Hematopoietic multipotent progenitor cell treated with erythropoietin and hydrocortisone succinate and interleukin-3 and kit ligand, for 8 days (in vitro differentiated cells): ENCODE measurements at places on chromosomes 7 and 10.

- DNase-seq = no peak
Measured at GRCh38 chr7:21616796-21617436, 74.1 kb downstream of the DNAH11 start.

GRCh38 chr10:11406746-11407145 lies 204.7 kb downstream of the USP6NL start:
- DNase-seq = no peak

DNA sequence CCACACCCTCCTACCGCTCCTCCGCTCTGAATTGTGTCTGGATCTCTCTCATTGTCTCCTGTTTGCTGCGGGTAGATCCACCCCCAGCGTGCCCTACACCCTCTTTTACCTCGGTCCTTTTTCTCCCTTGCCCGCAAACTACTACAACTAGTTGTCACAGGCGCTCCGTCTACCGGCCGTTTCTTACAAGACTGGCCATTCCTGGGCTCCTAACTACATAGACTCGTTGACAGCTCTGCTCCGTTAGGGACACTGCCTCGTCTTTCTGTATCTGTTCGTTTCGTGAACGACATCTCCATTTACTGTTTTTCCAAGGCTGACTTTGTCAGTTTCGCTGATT lies 786 bp downstream of the TAF3 start:
- peak; percentile 76 for DNase-seq

GRCh38 chr7:32150589-32150988 lies 80.4 kb upstream of the PDE1C start:
- DNase-seq = no peak

DNA sequence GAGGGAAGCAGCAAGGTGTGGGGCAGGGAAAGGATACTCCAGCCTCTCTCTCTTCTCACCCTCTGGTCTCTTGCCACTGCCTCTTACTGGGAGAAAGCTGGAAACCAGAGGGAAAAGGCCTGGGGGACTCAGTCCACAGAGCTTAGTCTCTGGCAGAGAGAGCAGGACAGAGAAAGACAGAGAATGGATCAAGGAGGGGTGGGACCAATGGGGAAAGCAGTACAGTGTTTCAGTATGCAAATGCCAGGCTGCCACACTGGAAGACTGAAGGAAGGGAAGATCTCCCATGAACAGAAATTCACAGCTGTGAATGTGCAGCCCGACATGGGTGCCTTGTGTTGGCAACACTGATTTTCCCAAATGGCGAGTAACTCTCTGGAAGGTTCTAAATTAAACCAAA lies 40.4 kb downstream of the CREB5 start:
- no peak for DNase-seq

GRCh38 chr7:105985229-105985628 lies 22.2 kb downstream of the CDHR3 start:
- DNase-seq = no peak

GRCh38 chr10:58969576-58969975 lies 206.9 kb upstream of the PHYHIPL start:
- no peak for DNase-seq

DNA sequence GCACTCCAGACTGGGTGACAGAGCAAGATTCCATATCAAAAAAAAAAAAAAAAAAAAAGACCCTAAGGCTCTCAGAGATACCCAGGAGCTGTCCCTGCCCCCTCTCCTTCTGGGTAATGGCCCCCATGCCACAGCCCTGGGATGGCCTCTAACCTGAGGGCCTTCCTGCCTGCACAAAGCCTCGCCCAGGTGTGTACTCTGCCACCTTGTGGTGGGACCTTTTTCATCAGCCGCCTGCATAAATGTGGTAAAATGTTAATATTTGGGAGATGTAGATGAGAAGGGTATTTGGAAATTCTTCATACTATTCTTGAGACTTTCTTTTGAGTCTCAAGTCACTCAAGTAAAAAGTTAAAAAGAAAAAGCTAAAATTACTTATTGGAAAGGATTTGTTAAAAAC lies 46.3 kb upstream of the RNF216 start:
- DNase-seq = peak; percentile 51

- peak; percentile 41 for DNase-seq
Measured at GRCh38 chr10:86261941-86262687, 104.5 kb downstream of the GRID1 start.

- DNase-seq = no peak
Measured at GRCh38 chr10:6247041-6247712, 44.4 kb downstream of the PFKFB3 start.

GRCh38 chr10:78028438-78029268 lies 662 bp downstream of the POLR3A start:
- DNase-seq = peak; percentile 19

- no peak for DNase-seq
Measured at GRCh38 chr10:47165168-47165710, 134.8 kb upstream of the GDF10 start.

DNA sequence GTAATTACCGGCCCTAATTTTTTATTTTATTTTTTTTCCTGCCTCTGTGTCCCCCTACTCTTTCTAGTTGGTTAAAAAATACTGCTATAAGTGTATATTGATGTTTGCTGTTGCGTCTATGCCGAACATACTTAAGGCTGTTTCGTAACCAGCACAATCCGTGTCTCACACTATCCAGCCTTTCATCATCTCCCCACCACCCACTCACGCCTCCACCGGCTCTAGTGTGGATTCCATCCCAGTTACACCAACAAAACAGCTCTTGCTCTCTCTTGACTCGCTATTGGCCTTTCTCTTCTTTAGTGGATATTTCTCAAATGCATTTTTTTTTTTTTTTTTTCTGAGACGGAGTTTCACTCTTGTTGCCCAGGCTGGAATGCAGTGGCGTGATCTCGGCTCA lies 70.1 kb upstream of the CAMK1D start:
- DNase-seq = no peak

GRCh38 chr7:125444864-125445263 lies 515.2 kb upstream of the POT1 start:
- DNase-seq = no peak

DNA sequence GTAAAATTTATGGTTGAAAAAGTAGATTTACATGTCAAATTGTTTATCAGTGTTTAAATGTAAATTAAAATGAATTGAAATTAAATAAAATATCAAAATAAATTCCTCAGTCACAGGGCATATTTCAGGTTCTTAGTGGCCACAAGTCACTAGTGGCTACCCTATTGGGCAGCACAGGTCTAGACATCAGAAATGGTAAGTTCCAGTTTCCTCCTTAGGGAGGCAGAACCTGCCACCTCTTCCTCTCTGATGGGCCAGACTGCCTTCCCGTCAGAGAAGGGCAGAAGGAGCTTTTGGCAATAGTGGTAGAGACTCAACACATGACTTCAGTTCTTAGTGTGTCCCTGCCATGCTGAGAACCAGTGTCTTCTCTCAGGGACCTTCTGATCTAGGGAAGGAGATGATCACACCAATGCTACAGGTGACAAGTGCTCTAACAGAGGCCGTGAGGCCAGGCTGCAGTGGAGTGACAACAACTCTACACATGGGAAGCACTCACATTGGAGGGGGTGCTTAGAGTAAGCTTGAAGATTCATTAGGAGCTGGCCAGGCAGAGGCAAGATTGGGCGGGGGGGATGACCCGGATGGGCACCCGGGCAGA lies 14.4 kb upstream of the PCBD1 start:
- DNase-seq = no peak

DNA sequence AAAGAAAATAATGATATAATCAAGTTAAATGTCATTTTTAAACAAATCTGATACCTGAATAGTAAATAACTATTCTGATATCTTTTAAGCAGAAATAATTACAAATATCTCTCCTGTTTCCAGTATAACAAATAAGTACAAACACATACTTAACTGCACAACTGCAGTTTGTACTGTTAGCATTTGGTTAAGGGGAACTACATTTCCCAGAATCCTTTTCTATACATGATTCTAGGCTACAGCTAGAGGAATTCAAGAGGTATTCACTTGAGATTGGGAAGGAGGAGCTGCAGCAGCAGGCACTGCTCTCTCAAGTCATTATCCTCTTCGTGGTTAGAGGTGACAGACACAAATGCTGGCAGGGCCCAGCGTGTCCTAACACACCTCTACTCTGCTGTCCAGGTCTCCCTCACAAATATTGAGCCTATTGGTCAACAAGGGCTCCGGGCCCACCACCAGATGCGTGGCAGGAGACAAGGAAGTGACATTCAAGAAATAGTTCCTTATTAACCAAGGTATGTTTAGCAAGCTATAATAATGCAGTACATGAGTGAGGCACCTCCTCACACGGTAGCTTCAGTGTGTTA lies 255.1 kb upstream of the MKLN1 start:
- peak; percentile 48 for DNase-seq

DNA sequence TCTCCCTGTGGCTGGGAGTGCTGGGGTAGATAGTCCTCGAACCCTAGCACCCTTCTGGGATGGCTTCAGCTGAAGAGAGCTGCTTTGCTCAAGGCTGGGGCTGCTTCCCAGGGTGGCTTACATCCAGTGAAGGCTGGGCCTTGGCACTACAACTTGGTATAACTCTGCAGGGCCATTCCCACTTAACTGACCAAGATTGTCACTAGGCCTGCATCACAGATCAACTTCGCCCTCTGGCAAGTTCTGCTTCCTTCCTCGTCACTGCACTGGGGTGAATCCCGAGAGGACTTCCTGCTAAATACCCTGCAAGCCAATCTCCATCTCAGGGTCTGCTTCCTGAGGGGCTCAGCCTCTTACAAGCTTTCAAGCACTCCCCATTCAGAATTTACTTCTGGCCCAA lies 195.2 kb downstream of the DOCK4 start:
- no peak for DNase-seq

DNA sequence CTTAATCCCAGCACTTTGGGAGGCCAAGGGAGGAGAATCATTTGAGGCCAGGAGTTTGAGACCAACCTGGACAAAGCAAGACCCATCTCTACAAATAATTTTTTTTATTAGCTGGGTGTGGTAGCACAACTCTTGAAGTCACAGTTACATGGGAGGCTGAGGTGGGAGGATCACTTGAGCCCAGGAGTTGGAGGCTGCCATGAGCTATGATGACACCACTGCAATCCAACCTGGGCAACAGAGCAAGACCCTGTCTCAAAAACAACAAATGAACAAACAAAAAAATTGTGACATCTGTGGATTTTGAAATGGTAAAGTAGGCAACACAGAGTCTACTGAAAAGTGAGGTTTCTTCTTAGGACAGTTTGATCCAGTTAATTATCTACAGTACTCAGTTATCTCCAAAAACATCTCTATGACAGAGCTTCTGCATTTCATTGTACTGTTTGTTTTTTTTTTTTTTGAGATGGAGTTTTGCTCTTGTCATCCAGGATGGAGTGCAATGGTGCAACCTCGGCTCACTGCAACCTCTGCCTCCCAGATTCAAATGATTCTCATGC lies 3.3 kb upstream of the ANKRD61 start:
- DNase-seq = no peak

DNA sequence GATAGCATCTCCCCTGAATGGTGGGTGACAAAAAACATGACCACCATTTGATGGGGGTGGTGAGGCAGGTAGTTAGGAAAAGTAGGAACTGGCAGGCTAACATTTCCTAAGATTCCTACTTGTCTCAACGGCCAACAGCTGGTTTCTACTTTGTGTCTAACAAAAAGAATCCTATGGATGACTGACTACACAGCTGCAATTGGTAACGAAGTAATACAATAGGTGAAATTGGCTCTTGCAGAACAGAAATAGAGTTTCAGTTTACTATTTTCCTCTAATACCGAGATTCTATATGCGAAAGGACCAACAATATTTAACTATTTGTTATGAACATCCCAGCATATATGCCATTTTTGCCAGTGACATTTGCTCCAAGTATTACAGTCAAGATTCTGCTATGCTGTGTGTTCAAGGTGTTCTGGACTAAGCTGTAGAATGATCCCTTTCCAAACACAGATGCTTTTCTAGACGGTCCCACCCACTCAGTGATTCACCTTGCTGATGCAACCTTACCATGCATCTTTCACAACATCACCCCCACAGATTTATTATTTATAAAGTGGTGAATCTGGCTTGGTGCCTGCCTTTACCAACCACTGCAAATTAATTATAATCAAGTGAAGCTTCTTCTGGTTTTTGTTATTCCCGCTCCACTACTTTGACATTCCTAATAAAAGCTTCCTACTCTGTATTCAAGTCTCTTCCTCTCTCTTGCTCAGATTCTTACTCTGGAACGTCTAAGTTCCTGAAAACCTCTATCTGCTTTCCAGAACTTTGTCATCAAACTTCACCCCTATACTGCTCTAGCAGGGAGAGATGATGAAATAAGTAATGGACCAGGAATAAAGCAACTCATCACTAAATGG lies 16.8 kb downstream of the BBIP1 start:
- no peak for DNase-seq

- no peak for DNase-seq
Measured at GRCh38 chr7:123054357-123055133, 59.0 kb upstream of the TAS2R16 start.

DNA sequence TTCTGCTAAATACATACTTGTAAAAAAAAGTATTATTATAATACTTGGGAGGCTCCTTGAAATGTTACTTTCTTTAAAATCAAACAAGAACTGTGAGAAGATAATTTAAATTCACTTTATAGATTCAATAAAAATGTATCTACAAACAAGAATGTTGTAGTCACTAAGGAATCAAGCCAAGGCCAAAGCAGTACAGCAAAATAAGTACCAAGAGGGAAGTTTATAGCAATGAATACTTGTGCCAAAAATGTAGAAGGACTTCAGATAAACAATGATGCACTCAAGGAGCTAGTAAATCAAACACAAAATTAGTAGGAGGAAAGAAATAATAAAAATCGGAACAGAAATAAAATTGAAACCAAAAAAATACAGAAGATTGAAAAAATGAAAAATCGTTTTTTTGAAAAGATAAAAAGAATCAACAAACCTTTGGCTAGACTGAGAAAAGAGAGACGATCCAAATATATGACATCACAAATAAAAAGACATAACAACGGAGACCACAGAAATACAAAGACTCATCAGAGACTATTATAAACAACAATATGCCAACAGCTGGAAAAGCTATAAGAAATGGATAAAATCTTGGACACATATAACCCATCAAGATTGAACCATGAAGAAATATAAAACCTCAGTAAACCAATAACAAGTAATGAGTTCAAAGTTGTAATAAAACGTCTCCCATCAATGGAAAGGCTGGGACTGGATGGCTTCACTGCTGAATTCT lies 286.0 kb upstream of the TMEM229A start:
- DNase-seq = no peak

- DNase-seq = no peak
Measured at GRCh38 chr10:46554166-46554781, 2.2 kb downstream of the GPRIN2 start.
